ENCODE measurements at places on chromosomes 5 and 9. TPM values are rescaled to one million over a fixed set of nuclear protein-coding genes. Genes with fewer than 3 reads are reported as not detected.

GRCh38 chr5:167851416-167851815 is 440.0 kb upstream of the WWC1 start:
- no peak for DNase-seq

FOXD1 gene
- total RNA-seq: 10.8 TPM

DNA sequence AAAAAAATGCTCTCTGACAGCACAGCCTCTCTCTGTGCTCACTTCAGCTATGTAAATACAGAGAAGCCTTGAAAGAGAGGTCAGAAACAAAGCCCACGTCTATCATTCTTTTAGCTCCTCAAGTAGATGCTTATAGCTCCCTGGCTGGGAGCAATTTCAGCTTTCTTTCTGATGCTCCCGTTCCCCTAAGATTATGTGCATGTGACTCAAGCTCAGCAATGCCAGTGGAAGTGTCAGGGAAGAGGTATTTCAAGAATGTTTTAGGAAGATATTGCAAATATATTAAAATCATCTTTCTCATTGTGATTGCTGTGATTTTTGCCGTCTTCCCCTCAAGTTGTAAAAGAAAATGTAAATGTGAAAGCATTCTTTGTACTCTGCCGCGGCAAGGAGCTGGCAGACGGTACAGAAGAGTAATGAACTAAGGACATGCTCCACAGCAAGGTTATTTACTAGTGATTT is 1353.7 kb upstream of the ACO1 start:
- DNase-seq: no peak

GRCh38 chr9:137716694-137717287 is 98.0 kb downstream of the EHMT1 start:
- DNase-seq: no peak

DNA sequence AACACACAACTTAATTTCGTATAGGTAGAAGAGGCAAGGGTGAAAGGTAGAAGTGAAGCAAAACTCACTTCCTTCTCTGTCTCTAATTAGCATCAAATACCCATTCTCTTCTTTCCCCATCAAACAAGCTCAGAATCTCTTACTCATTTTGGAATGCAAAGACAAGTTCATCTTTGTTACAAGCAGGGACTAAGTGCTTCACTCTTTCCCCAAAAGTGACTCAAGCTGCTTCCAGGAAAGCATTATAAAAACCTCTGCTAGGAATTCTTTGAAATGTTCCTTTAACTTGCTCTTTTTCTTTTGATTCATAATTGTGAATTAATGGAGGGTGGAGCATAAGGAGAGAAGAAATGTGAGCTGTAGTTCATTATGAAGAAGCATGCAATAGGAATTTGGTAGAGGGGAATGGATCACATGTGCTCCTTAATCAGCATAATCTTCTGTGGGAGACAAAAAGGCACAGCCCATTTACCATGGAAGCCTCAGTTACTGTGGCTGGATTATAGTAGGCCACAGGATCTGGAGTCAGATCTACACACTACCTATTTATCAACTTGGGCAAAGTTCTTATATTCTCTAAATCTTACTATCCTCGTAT is 109.5 kb upstream of the DPYSL3 start:
- no peak for DNase-seq

DNA sequence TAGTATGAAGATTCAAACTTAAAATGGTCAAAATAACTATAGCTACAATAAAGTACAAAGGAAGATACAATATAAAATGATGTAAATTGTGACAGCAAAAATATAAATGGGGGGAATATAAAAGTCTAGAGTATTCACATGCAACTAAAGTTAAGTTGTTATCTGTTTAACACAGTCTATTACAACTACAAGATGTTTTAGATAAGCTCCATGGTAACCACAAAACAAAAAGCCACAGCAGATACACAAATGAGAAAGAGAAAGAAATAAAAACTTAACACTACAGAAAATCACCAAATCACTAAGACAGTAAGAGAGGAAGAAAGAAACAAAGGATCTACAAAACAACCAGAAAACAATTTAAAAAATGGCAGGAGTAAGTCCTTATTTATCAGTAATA is 17.0 kb upstream of the SH3TC2 start:
- DNase-seq: no peak

EQTN gene
- not detected for total RNA-seq

IL13 gene
- not detected for total RNA-seq

All from glomerular endothelial cell (primary cell).